ENCODE measurements at places on chromosomes 2 and 18.

DNA sequence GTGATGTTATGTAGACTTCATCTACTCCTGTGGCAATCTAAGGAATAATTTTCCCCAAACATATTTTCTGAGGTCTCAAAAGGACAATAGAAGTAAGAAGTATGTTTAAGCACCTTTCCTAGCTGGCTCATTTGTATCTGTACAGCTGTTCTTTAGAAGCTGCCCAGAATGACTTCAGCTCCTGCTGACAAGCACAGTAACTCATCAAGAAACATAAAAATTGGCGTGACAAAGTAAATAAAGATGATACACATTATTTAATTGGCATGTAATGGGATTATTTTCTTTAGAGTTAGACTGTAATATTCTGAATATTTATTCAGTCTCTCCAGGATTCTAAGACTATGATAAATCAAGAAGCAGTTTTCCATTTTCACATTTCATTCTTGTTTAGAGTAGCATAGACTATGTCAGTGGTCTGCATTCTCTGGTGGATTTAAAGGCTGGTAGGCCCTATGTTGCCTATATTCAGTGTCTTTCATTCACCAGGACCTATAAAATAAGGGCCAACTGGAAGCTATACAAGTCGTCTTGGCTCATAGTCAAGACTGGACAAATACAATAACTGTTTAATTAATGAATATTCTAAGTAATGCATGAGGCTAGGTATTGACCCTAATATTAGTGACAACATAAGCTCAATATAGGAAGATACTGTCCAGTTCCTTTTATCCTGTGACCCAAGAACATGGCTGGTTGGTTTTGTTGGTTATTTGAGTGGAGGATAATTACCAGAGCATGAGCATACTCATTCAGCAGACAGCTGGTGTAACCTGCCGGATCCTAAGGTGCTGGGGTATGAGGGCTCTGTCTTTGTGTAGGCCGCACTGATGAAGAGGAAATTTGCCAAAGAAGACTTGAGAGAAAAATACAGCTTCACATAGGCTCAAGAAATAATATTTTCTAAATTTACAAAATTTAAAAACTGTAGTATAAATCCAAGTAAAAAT lies 107.0 kb downstream of the PDE1A start:
- ATAC-seq: peak; percentile 87

- no peak for ATAC-seq
Observed at GRCh38 chr2:135093670-135094330, 41.7 kb downstream of the RAB3GAP1 start.

GRCh38 chr18:72119082-72119481 lies 425.1 kb downstream of the CBLN2 start:
- no peak for ATAC-seq

DNA sequence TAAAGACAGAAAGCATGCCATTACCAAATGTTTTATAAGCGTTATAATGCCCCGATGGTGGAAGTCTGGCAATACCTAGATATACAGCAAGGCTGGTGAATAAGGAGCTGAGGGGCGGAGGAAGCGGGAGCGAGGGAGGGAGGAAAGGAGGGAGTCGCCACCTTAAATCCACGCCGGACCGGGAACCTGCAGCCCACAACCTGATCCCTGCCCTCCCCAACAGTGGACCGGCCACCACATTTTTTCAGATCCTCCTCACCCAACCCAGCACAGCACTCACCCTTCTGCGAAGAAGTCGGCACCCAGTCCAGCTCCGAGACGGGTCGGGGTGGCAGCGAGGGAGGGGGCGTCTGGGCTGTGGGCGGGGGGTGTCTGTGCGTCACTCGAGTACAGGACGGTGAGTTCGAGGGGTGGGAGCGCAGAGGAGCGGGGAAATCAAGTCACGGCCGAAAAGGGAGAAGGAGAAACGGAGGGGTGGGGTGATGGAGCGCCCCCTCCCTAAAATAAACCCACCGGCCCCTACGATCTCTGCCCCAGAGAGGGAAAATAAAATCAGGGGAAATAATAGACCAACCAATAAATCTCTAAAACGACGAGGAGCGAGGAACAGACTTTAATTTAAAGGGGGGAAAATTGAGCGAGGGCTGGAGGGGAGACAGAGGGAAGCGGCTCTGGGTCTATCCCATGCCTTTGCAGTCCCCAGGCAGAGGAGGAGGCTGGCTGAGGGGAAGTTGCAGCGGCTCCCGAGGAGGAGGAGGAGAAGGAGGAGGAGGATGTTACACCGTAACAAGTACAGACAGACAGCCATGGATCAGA lies 96.5 kb upstream of the SERTAD2 start:
- ATAC-seq: no peak

DNA sequence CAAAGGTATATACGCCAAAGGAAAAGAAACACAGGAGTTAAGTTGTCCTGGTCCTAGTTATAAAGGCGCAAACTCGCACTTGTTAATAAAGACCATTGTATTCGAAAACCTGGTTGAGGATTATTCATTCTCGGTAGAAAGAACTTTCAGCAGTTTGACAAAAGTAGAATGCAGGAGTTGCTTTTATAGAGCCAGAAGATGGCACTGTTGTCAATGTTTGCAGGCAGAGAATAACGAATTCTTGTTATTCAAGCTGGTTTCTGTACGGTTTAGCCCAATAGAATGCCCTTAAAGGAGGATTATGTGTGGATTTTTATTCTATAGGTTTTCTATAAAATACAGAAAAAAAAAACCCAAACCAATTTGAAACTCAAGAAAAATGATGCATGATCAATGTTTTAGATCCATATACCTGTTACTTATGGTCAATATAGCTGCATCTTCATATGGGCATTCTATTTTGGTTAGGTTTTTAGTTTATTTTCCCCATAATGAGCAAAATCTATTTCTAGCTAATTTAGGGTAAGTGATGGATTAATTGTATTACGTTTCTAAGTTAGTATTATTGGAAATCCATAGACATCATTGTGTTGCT lies 510.3 kb downstream of the PLCL1 start:
- ATAC-seq: peak; percentile 69

GRCh38 chr2:37894601-37895000 lies 30.5 kb upstream of the RMDN2 start:
- ATAC-seq: no peak

DNA sequence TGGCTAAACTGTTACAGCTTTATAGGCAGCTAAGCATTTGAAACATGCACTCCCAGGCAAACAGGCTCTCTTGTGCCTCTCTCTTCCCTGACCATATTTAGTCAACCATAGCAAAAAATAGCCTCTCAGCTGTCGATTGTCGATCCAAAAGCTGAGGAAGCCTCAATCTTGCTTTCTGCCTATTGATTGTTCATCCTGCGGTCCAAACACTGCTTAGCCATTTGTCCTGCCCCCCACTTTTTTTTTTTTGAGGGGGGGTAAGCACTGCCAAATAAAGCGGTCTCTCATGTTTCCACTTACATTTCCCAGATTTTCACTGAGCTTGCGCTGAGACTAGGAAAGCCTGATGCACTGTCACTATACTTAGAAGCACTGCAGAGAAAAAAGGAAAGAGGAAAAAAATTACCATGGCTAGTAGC lies 90.8 kb downstream of the MIB1 start:
- no peak for ATAC-seq

DNA sequence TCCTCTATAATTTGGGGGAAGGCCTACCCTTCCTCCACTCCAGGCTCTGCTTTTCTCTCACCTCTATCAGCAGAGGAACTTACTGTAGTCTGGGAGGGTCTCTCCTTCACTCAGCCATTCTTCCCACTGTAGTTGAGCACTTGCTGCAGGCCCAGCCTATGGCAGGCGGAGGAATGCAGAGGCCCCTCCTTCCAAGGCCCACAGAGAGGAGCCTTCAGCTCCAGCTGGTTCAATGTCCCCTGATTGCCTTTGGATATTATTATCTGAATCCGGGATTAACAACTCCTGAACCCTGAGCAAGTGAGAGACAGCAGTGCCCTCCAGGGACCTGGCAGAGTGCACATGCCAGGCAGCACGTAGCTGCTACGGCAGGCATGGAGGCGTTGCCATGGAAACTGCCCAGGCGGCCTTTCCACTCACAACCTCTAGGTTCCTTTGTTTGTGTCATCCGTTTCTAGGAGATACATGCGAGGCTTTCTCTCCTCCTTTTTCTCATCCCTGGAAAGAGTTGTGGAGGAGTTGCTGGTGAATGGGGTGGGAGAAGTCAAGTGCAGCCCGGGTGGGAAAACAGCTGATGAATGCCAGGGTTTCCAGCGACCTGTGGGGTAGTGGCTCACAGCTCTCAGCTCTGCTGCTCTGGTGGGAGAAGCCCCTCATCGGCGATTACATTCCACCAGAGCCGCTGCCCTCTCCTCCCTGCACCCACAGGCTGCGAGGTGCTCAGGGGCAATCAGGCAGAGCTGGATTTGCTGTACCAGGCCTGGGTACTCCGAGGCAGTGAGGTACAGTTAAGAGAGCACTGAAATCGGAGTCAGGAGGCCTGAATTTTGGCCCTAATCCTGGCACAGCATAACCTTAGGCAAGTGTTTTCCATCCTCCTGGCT lies 55.3 kb upstream of the HK2 start:
- ATAC-seq: peak; percentile 94

DNA sequence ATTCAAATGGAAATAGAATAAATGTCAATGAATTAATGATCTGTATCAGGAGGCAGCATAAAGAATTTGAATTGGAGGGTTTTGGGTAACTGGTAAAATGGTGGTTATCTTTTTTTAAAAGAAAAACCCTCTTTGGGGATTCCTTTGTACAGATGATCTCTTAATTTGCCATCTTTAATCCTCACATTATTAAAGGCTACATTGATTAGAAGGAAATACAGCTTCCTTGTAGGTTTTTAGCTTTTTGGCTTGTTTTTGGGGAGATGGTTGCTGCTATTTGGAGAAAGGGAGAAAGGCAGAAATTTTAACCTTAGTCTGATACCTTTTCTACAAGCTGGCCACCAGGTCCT lies 600 bp upstream of the MAPRE2 start:
- ATAC-seq: no peak

- no peak for ATAC-seq
Observed at GRCh38 chr18:47577520-47577919, 326.1 kb upstream of the SKOR2 start.

DNA sequence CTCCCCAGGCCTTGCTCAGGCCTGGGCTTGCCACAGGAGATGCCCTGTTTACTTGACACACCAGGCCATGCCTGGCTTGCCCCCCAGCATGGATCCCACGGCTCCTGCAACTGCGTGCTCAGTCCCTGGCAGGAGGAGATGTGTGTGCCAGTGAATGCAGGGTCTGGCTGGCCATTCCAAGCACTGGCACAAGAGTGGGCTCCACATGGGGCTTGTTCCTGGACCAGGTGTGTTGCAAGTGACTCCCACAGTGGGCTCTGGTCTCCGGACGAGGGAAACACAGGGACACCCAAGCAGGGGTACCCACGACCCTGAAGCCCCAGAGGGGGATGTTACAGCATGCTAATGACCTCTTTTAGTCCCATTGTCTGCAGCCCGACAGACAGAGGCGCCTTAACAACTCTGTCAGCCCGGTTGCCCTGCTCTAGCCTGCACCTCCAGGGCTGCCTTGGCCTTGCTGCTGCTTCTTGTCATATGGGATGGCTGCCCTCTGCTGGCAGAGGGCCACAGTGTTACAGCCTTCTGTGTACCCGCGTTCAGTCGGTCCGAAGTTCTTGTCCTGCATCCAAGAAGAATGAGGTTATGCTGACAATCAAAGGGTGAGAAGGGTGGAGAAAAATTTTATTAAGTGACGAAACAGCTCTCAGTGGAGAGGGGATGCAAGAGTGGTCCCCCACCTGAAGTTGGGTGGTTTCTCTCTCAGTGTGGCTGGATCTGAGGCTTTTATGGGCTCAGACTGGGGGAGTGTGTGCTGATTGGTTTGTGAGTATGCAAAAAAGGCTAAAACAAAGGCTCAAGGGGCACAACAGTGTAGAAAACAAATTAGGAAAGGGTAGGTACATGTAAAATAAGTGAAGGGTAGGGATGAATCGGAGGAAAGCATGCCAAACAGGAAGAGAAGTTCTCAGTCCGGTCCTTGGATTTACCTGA lies 180.4 kb downstream of the MBD5 start:
- peak; percentile 88 for ATAC-seq

DNA sequence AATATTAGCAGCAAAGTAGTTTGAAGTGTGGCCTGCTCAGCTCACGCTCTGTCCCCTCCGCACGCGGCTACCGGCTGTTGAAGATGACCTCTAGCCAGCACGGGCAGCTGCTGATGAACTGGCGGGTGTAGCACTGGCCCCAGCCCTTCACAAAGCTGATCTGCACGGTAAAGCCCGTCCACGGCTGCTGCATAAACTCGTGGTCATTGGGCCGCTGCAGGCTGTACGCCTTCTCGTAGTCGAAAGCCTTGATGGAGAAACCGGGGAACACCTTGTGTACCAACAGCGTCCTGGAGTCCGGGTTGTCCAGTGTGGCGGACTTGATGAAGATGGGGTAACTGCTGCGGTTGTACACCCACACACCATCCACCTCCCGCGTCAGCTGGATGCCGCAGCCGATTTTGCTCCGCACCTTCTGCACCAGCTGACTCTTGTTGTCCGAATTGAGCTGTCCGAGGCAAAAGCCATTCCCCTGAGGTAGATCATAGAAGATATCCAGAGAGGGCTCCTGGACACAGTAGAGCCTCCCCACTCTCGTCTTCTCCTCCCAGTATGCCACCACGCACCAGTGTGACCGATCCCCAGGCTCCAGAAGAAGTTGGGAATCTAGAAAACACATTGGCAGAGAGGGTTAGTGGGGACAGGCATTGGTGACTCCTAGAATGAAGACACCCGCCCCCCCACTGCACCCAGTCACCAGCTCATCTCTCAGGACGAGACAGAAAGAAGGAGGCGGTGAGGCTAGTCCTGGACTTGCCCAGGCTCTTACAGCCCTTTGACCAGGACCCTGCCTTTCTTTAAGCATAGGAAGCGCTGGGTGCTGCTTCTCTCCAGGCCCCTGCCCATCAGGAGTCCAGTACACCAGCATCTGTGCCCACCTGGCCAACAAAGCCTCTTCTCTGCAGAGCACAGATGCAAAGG lies 29.2 kb downstream of the SMAD7 start:
- no peak for ATAC-seq

GRCh38 chr2:97699765-97700444 lies 13.5 kb upstream of the ZAP70 start:
- ATAC-seq: peak; percentile 87

- no peak for ATAC-seq
Observed at GRCh38 chr2:237194081-237194480, 108.4 kb downstream of the COPS8 start.

DNA sequence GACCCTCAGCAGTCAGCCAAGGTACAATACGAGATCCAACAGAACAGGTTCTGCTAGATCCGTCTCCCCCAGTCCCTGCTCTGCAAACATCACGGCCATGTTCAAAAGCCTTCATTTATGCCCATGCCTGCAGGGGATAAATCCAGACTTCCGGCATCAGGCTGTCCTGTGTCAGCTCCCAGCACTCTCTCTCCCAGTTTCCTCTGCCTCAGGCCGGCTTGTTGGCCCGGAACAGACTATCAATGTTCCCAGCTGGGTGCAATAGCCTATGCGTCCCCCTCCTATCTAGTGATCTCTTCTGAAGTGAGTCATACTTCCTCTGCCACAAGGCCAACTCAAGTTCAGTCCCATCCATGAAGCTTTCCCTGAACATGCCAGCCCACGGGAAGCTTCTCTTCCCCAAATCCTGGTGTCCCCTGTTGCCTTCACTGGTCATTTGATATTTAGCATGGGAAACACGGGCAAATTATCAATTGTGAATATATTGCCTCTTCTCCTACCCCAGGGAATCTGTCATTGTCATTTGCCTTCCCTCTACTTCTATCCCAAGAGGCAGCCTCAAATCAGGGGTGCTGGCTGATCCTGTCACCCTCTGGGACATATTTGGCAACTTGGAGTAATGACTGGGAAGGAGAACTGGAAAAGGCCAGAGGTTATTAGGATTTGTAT lies 51.1 kb downstream of the CAPN13 start:
- peak; percentile 47 for ATAC-seq

- no peak for ATAC-seq
Observed at GRCh38 chr18:10235661-10235952, 218.8 kb upstream of the APCDD1 start.

All from motor neuron (in vitro differentiated cells).